Caudate nucleus (tissue), 63 donors: ENCODE measurements at places on chromosomes 3 and 15.

DNA sequence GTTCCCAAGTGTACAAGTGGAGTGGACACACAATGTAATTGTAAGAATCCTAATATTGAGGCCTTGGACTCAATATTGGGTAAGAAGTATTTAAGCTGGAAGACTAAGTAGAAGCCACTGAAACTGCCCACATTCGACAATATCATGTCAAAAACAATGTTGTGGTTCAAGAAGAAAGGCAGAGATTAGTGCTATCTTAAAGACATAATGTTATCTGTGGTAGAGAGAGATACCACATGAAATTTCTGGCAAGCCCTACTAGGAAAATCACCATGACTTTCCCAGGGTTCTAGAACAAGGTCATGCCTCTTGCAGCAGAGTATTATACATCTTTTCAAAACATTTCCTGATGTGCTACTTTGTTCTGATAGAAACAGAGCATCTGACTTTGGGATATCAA is 192.6 kb downstream of the RAP2B start:
- no peak for DNase-seq

DNA sequence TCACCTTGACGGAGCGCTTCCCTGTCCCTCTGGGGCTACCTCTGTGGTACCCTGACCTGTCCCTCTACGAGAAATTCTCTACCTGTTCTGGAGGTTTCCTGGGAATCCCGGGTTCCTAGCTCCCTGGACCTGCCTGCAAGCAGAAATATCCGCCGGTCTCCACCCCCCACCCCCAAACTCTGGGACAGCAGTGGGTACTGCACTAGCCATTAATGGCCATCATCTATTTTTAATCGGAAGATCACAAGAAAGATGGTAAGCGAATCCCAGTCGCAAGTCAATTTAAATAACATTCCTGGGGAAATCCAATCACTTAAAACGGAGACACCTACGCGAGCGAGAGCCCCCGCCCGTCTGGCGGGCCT is 429 bp upstream of the C3orf80 start:
- no peak for DNase-seq

DNA sequence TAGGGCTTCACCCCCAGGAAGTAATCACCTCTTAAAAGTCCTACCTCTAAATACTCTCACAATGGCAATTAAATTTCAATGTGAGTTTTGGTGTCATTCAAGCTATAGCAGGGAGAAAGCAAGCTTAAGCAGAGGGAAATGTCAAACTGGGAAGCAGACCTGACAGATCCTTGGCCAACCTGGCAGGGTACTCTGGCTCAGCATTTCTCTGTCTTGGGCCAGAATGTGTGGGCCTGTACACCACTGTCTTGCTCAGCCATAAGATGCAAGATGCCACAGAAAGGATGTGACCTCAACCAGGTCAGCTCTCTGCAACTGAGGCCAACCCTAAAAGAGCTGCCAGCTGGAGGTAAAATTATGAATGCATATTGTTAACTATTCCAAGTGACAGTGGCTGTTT is 130.6 kb upstream of the CMC1 start:
- DNase-seq = no peak

- DNase-seq = no peak
Measured at GRCh38 chr3:66577426-66578203, 76.8 kb upstream of the LRIG1 start.

DNA sequence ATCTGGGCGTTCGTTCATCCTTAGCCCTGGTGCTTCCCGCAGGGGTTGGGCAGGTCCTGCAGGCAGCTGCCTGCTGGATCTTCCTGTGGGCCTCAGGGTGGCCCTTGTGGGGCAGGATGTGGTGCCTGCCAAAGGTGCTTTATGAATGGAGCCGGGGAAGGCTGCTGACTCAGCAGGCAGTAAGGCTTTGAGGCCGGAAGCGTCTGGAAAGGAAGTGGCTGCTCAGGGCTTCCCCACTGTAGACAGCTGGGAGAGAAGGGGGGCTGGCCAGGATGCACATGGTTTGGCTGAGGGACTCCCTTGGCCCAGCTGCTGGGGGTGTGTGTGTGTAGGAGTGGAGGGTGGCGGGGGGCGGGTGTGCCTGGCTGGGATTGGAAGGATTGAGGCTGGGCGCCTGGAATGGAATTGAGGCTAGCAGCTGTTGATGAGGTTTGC is 12.9 kb downstream of the CD276 start:
- no peak for DNase-seq

DNA sequence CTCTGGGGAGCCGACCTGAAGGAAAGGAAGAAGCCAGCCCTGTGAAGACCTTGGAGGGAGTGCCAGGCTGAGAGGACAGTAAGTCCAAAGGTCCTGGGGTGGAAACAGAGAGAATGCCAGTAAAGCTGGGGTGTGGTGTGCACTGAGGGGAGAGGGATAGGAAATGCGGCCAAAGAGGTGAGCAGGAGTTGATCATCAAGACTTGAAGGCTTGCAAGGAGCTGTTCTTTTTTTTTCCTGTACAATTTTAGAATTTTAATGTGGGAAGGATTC is 73.8 kb downstream of the SYNPR start:
- no peak for DNase-seq

GRCh38 chr3:173501931-173502489 is 104.5 kb downstream of the NLGN1 start:
- no peak for DNase-seq

DNA sequence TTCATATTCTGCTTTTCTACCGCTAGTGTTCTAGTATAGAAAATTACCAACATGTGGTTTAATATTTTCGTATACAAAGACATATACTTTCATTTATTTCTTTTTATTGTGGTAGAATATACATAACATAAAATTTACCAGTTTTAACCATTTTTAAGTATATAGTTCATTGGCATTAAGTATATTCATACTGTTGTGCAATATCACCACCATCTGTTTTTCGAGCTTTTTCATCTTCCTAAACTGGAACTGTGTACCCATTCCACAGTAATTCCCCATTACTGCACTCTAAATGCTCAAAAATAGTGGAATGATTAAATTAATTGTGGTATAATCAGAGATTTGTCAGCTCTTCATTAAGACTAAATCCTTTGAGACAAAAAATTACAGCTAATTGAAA is 62.9 kb downstream of the ECT2 start:
- DNase-seq = no peak

DNA sequence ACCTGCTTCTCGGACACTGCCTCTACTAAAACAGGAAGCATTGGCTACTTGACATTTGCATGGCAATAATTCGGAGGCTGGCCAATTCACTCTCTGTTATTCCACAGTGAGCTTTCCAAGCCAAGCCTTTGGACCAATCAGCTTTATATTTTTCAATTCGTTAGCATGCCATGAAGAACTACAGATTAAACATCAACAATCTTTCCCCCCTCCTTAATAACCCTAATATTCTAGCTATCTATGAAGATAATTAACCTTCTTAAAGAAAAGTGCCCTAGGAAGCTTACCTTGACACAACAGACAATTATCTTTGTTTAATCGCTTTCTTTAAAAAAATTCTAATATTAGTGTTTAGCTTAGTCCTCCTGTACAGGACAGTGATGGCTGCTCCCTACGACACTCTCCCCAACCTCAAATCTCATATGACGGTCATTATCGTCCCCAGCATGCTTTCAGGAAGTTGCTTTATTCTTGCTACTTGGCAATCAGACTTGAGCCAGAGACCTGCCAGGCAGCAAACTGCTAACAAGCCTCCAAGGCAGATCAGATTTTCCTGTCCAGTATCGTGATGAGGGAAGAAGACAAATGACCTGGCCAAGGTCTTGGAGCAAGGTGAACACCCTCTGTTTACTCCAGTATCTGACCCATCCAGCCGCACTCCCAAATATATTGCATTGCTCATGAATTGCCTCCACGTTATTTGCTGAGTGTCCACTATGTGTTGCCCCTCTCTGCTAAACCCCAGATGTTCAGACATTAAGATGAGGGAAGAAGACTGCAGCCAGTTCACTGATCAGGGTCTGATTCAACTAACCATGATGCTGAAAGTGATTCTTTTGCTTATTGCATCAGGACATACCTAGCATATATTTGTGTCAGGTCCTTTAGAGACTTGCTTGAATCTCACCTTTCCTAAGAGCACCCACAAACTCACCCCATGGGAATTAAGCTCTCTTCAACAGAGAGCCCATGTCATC is 68.1 kb upstream of the LPP start:
- DNase-seq = no peak

- no peak for DNase-seq
Measured at GRCh38 chr3:102053375-102053989, 204.2 kb downstream of the NFKBIZ start.

- no peak for DNase-seq
Measured at GRCh38 chr3:122076491-122077292, 21.5 kb downstream of the CD86 start.

GRCh38 chr15:36133742-36134141 is 445.7 kb upstream of the CDIN1 start:
- DNase-seq = no peak

DNA sequence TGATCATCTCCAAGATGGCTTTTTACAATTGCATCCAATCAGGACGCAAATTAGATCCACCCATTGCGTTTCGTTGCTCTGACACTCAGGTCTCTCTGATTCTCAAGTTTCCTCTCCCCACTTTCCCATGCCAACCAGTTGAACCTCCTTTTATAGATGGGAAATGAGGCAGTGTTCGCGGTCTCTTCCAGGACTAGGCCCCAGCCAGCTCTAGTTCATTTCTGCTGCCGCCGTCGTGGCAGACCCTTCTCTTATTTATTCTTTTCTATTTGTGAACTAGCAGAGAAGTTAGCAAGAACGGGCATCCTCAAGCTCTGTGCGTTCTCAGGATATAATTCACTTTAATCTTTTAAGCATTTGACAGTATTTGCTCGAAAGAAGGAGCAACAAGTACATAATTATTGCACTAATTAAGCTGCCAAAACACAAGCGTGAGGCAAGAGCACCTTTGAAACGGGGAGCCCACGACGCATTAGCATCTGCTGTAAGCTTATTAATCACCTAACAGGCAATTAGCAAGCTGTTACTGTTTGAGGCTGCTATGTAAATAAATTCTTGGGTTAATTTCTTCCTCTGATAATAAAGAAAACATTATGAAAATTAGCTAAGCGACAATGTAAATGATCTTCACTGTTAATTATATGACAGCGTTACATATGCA is 246.4 kb upstream of the TLE3 start:
- no peak for DNase-seq

DNA sequence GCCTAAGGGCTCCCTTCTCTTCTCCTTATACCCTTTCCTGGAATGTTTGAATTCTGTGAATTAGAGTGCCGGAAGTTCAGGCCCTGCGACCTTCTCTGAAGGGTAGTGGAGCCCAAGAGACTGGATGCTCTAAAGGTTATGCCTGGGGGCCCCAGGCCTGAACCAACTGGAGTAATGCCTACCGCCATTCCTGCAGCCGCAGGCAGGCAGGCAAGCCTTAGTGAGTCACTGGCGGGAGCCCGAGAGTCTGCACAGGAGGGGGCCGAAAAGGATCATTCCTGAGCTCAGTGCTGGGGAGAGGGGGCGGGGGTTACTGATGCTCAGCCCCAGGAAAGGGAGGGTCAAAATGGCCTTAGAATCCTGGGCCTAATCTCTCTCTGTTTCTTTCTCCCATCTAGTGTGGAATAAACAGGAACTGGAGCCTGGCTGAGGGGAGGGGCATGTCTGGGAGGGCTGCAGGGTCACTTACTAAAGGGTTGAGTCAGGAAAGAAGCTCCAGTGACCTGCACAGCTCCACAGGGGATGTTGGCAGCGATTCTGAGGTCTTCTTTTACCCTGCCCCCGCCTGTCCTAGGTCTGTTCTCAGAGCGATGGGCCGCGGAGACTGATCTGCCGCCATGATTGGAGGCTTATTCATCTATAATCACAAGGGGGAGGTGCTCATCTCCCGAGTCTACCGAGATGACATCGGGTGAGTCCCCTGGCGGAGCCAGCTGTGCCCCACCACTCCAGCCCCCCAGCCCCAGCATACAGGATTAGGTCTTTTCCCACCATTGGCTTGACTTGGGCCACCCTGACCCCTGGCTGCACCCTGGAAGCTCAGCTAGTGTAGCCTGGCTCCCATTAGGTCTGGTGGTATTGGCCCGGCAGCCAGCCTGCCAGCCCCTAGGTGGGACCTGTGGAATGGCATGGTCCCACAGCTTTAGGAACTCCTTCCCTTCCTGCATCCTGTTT is 2.0 kb downstream of the AP2M1 start:
- peak; percentile 6 for DNase-seq

GRCh38 chr15:77457905-77458265 is 37.2 kb downstream of the HMG20A start:
- DNase-seq = no peak

DNA sequence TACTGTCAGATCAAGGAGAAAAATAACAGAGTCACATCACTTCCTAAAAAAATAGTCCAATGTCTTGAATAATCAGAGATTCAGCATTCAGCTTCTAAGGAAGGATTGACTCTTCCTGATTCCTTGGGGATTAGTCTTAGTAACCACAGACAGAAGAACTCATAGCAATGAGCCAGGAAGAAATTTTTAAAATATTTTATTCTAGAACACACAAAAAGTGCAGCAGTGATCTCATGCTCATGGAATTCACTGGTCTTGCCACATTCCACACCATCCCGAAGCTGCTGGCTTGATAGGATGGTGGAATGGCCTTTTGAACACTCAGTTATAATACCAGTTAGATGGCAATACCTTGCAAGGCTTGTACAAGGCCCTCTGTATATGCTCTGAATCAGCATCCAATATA is 43.0 kb upstream of the ABI3BP start:
- DNase-seq = no peak

- DNase-seq = no peak
Measured at GRCh38 chr3:123791417-123791816, 92.7 kb downstream of the MYLK start.

DNA sequence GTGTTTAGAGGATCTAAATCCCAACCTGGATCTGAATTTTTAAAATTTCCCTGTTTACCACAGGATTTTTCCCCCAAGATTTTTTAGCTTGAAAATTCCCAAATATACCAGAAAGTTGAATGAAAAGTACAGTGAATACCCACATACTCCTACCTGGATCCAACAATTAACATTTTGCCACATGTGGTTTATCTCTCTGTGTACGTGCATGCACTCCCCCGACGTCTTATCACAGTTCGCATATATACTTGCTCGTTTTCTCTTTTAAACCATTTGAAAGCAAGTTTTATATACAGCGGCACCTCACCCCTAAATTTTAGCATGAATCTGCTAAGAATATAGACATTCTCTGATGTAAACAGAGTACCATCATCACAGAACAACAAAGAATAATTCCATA is 165.3 kb downstream of the ATG7 start:
- DNase-seq = no peak

- no peak for DNase-seq
Measured at GRCh38 chr3:141407047-141407446, 38.7 kb downstream of the ZBTB38 start.

DNA sequence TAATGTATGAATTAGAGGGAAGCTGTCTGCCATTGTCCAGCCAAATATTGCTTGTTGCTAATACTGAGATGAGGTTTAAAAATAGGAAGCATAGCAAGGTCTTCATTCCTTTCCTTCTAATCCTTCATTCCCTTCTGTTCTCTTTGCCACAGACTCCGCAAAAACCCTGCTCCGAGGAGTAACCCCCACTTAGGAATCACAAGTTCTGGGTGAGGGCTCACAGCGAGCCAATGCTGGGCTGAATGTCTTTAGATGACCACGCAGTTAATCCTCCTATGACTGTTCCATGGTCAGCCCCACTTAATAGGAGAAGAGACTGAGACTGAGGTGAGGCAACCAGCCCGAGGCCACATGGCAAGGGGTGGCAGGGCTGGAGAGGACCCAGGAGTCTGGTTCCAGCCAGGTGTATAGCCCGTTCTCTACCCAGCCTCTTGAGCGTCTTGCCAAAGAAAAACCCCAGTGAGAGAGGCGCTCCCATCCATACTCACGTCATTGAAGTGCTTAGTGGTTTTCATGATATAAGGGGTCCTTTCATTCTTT is 44.9 kb upstream of the CTSH start:
- DNase-seq = no peak
